ENCODE measurements at places on chromosomes 7 and 10.

DNA sequence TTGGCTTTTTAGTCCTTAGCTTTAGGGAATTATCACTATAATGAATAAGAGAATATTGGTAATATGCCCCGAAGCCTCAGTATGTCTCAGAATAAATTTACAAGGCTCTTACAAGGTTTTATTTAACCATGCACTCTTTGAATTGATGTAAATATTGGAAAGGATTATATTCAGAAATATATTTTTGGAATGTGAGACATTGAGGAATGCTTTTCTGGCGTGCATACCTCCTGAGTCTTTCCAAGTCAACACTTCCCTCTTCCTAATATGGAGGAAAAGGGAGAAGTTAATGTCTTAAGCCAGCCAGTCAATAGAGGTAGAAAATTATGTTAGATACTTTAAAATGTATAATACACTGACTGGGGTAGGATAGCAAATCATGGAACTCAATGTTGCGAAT, 1.2 kb upstream of the OR2F1 start:
- DNase-seq, result no peak

DNA sequence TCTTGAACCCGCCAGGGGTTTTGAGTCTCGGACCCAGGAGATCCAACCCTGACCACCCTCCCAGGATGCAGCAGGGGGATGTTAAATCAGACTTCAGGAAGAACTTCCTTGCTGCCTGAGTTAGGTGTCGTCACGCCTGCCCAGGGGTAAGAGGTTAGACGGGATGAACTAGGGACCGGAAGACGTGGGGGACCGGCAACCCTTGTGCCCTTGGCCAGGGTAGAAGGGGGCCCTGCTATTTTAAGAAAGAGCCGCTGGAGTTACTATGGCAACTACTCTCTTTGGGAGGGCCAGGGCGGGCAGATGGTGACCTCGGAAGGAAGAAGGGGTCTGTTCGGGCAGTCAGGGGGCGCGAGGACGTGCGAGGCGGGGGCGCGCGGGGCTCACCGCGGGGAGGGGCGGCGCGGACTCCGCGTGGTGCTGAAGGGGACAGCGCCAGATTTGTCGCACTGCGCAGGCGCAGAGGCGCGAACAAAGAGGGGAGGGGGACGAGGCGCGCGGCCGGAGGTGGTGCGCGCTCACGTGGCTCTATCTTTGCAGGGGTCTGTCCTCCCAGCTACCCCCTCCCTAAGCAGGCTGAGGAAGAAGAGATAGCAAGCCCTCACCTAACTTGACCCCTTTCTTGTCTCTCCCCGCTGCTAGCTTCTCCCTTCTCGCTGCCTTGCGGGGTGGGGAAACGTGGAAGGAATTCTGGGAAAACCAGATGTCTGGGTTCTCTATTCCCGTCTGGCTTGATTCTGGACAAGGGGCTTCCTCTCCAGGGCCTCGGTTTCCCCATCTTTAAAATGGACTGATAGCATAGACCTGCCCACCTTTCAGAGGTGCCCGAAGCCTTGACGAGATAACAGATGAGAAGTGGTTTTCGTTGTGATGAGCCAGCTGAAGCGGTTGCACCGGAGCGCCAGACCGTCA, 940 bp upstream of the PSD start:
- no peak for DNase-seq

DNA sequence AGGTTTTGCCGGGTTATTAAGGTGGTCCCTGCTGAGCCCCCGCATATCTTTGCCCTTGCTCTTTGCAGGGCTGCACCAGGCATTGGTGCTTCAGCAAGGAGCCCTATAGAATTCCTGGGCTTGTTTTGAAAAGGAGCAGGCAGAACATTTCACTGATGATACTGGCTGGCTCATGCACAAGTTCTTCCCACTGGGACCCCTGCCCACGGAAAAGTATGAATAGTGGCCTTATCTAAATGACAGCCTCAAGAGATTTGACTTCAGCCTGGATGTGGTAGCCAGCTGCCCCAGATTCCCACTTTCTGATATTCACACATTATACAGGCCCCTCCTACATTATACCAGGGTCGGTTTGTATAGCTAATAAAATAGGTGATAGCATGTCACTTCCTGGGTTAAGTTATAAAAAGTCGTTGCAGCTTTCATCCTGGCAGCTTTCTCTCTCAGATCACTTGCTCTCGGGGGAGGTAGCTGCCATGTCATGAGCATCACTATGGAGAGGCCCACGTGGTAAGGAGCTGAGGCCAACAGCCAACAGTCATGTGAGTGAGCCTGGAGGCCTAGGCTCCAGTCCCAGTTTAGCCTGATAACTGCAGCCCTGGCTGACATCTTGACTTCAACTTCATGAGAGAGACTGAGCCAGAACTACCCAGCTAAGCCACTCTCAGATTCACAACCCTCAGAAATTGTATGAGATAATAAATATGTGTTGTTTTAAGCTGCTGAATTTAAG, 16.8 kb upstream of the CRTAC1 start:
- DNase-seq, result no peak

- no peak for DNase-seq
Measured at GRCh38 chr7:131108212-131108940, 219.3 kb upstream of the MKLN1 start.

GRCh38 chr7:2529161-2530070, 9.8 kb downstream of the LFNG start:
- DNase-seq, result no peak

All from stimulated activated CD8-positive, alpha-beta memory T cell treated with anti-CD3 and anti-CD28 coated beads, Interleukin-4, amount 100 ng/mL, for 1 hour (primary cell).